Activated CD8-positive, alpha-beta memory T cell treated with anti-CD3 and anti-CD28 coated beads for 1 hour (primary cell): ENCODE measurements at places on chromosomes 4 and X.

GRCh38 chr4:63786171-63786570, 623.1 kb downstream of the TECRL start:
- DNase-seq: no peak

DNA sequence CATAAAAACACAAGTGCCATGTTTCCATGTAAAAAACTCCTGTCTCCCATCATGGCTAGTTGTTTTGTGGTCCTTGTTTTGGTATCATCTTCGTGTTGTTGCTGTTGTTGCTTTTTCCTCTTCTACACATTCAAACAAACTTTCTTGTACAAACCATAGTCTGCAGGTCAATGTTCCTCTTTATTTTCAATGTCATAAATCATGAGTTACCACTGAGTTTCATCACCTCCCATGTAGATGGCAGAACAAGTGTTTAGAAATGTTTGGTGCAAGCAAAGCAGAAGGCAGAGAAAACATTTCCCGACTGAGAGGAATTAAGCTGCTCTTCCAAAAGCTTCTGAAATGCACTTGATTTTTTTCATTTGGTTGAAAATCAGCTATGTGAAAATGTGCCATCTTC, 166.0 kb downstream of the ANTXR2 start:
- no peak for DNase-seq

- DNase-seq: no peak
These were observed 37.1 kb downstream of the ITM2A start for GRCh38 chrX:79330022-79330421.

- no peak for DNase-seq
These were observed 44.4 kb downstream of the POLR2B start for GRCh38 chr4:57023104-57023503.

DNA sequence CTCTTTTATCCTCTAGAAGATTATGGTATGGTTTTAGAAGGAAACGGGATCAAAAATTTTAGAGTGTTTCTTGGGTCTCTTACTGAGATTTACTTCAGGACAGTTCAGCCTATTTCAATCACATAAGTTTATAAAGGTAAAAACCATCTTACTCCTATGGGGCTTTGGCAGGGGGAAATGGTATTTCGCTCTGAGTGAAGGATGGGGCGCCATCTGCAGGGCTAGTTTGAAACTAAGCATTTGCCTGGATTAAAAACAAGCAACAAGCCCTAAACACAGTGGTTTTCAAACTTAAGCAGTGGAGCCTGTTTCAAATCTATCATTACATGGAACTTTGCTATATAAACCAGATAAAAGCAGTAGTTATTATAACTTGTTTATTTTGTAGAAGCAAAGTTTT, 361.5 kb upstream of the FMR1 start:
- no peak for DNase-seq

- DNase-seq: no peak
These were observed 132.8 kb upstream of the S100G start for GRCh38 chrX:16517039-16517605.

DNA sequence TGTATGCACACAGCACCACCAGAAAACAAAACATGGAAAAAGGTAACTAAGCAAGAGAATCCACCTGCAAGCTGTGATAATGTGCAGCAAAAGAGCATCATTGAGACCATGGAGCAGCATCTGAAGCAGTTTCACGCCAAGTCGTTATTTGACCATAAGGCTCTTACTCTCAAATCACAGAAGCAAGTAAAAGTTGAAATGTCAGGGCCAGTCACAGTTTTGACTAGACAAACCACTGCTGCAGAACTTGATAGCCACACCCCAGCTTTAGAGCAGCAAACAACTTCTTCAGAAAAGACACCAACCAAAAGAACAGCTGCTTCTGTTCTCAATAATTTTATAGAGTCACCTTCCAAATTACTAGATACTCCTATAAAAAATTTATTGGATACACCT, 90.2 kb downstream of the TET2 start:
- no peak for DNase-seq

- no peak for DNase-seq
These were observed 64.7 kb upstream of the PLAC8 start for GRCh38 chr4:83179205-83179604.

- DNase-seq: no peak
These were observed 21.8 kb downstream of the WDR1 start for GRCh38 chr4:10094841-10095240.
